ENCODE measurements at places on chromosomes 11 and 22.

DNA sequence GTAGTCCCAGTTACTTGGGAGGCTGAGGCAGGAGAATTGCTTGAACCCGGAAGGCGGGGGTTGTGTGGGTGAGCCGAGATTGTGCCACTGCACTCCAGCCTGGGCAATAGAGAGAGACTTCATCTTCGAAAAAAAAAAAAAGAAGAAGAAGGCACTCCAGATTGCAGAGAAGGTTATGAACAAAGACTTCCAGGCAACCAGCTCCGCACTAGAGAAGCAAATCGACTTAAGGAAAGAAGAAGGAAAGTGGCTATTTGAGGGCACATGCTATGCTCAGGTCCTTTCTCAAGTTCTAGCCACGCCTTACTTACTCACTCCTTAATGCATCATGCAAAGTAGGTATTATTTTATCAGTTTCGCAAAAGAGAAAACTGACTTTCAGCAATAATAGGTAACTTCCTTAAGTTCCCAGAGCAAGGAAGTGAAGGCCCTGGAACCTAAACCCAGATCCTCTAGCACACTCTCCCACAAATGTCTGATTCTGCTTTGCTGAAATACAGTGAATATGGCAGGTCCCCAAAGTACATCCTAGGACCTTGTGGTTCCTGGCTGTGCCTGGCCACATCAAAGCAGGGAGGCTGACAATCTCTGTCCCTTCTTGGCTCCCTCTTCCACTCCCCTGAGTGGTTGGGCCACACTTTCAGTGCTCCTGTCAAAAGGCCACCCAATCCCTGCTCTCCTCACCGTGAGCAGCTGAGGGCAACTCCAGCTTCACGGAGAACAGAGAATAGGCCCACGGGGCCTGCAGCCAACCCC is 14.2 kb downstream of the CD3E start:
- DNase-seq, result no peak

DNA sequence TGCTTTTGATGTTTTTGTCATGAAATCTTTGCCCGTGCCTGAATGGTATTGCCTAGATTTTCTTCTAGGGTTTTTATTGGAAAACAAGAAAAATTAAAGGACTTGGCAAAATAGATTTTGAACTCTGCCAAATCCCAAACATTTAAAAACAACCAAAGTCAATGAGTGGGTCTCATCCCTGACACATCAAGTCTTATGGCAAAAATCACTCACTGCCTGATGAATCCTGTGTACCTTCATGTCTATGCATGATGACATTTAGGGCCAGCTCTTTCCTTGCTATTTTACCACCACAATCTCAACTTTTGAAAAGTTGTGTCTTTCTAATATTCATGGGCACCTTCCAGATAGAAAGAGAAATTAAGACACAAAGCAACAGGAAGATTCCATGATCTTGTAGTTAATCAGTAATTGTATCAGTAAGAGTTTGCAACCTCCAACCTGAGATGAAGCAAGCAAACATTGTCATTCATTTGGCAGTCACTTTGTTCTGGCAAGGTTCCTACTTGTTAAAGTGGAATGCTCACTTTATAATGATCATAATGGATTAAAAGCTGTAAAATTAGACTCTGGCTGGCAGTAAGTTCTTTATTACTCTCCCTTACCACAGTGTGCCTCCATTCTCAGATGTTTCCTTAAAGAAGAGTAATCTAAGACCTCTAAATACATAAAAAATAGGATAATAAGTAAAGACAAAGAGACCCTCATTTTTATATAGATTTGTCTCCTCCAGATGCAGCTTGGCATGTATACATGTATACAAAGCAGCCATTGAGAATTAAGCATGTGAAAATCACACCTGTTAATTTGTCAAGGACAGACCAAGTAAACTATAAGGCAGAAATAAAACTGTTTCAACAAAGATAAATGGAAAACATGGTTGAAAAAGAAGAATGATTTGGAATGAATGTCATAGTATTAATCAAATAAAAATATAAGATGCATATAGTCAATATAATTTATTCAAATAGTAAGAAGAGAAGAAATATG is 51.6 kb downstream of the ETS1 start:
- DNase-seq, result no peak

- no peak for DNase-seq
These were observed 81.3 kb downstream of the CLPB start for GRCh38 chr11:72352859-72353551.

GRCh38 chr11:132464939-132465338 is 1067.4 kb downstream of the OPCML start:
- DNase-seq, result no peak

GRCh38 chr22:46881373-46882118 is 119.1 kb downstream of the TBC1D22A start:
- DNase-seq, result peak; percentile 70

DNA sequence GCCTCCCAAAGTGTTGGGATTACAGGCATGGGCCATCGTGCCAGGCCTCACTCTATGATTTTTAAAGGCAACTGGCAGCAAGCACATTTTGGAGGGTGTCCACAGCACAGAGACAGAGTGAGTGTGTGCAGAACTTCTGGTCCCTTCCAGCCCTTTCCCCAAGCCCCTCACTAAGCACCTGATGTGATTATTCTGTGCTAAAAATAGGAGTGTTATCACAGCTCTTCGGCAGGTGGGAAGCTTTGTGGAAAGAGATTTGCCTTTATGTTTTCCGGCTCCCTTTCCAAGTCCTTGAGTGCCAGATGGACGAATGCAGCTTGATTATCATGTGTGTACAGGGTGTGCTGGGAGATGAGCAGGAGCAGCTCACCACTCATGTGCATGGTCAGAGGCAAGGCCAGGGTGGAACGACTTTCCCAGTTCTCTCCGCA is 310.8 kb downstream of the DDX10 start:
- DNase-seq, result peak; percentile 70

GRCh38 chr11:79363256-79363655 is 77.6 kb downstream of the TENM4 start:
- no peak for DNase-seq

DNA sequence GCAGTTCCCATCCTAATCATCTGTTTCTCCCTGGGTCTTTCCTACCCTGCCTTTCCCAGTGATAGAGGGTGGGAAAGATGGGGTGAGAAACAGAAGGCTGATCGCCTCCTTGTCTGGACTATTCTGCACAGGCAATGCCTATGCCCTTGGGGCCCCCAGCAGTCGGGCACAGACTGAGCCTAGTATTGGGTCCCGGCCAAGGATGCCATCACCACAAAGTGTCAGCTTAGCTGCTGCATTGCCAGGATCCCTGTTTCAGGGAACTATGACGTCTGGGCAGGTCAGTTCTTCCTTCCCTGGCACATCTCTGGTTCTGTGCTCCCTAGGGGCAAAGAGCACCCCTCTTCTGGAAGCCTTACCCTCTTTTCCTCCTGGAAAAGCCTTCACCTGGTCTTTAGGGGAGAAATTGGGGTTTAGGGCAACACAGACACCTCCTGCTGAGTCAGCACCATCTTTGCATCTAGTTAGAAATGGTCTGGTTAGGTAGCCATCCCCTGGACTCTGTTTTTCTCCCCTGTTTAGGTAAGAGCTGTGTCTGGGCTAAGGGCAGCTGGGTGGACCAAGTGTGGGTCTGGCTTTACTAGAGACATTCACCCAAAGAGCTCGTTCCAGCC is 2.1 kb downstream of the ADAMTS8 start:
- peak; percentile 45 for DNase-seq

DNA sequence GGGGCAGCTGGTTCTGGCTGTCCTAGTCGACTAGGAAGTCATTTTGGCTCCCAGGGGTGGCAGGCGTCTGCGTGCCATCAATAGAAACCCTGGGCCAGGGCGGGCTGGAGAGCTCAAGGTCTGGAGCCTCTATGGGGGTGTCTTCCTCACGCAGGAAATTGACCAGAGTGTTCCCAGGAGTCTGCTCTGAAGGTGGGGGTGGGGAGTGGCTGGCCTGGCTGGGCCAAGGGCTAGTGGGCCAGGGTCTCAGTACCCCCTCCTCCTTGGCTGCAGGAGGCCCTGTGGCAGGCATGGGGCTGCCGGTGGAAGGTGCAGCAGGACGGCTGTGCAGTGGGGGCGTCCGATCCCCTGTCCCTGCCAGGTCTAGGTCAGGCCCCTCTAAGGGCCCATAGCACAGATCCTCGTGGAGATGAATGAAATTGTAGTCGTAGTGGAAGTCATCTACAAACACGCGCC is 64.6 kb downstream of the ARFGAP3 start:
- DNase-seq, result no peak

GRCh38 chr11:105156720-105157119 is 17.2 kb upstream of the CARD18 start:
- no peak for DNase-seq

- DNase-seq, result no peak
These were observed 38.6 kb upstream of the MMP13 start for GRCh38 chr11:102994105-102994504.

- DNase-seq, result peak; percentile 30
These were observed 16.7 kb upstream of the MYEOV start for GRCh38 chr11:69277074-69277809.

DNA sequence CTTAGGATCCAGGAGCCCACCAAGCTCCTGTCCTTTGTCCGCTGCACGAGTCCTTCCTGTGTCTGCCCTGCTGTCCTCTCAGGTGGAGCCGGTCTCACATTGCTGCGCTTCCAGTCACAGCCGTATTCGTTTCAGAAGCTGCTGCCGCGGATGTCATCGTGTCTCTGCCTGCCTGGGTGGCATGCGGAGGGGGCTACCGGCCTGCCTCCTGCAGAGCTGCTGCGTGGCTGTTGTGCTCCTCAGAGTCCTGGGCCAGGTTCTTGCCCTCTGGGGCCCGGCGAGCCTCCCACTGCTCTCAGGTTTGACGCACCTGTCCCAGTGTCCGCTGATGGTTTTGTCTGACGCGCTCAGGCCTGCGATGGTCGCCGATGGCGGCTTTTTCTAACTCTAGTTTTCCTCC is 254.2 kb downstream of the TBC1D22A start:
- no peak for DNase-seq

DNA sequence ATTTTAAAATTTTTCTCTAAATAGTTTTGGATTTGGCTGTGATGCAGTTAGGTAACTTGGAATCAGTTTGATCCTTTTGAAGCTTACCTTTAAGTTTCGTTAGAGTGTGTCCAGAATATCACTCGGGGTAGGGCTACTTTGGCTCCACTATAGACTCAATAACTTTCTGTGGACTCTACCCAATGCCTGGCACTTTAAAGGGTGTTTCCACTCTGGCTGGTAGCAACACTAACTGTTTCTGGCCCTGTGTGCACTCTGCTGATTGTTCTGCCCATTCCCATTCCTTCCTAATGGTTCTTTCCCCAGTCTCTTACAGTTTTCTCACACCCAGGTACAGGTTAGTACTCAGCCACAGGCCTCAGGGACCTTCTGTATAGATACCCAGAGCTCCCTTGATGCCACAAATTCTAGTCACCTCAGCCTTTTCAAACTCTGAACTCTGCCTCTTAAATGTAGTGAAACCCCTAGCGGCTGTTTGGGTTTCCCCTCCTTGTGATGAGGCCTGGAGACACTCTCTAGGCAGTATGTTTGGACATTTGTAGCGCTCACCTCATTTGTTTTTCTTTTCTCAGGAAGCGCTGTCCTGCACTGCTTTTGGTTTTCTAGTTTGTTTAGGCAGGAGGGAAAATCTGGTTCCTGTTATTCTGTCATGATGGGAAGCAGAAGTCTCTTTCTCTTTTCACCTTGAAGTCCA is 16.8 kb downstream of the CUL5 start:
- no peak for DNase-seq

DNA sequence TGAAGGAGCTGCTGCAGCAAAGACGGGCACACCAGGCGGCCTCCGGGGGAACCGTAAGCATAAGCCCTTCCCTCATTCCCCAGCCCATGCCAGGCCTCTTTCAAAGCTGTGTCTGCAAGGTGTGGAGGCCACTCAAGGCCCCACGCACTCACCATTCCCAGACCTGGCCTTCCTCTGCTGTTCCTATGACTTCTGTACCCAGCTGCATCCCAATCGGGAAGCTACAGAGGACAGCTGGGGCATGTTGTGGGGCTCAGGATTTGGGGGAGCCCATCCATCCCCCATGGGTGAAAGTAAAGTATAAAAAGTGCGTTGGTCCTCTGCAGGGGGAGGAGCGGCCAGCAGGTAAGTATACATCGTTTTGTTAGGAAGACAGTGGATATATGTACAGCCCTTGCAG is 2.2 kb downstream of the POU2AF3 start:
- DNase-seq, result no peak

- no peak for DNase-seq
These were observed 19.1 kb downstream of the MUC6 start for GRCh38 chr11:1017269-1018005.

DNA sequence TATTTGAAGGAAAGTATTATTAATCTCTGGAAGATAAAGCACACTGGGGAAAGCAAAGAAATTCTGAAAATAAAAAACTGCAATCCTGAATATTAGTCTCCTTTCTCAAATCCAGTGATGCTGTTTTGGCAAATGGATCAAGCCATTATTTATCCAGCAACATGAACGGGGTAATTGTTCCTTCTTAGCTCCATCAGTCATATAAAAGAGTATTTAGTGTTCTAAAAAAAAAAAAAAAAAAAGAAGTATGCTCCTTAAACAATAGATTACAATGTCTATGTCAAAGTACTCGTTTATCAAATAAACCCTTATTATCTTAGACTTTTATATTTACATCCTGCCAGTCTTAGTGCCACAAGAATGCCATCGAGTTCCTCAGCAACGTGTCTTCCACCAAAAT is 1.3 kb downstream of the RDX start:
- DNase-seq, result no peak

DNA sequence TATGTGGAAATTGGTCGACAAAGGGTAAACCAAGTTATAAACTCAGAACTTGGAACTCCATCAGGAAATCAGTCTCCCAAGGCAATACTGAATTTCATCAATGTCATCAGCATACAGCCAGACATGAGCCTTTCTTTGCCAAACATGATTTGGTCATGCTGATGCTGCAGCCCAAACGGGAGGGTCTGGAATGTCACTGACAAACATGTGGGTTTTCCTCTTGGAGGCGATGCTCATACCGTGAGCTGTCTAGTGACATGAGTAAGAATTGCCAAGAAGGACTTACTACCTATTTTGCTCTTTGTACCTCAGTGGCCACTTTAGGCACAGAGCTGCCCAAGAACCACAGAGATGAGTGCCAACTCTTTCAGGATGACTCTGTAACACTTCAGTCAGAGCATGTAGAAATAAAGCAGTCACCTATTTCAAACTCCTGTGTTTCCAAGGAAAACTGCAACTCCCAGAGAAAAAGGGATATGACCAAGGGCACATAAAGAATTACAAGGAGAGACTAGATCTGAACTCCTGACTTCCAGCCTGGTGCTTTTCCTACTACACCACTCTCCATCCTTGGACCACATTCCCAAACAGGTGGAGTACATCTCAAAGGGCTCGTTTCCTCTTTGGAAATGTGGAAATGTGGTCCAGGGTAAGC is 24.3 kb upstream of the MRGPRX2 start:
- no peak for DNase-seq

GRCh38 chr22:33874206-33874605 is 46.1 kb downstream of the LARGE1 start:
- no peak for DNase-seq

Data from left ventricle myocardium superior (tissue), 1 donor.